Diencephalon (tissue), 1 donor: ENCODE measurements at places on chromosomes 3 and 15. TPM values are rescaled to one million over a fixed set of nuclear protein-coding genes. Genes with fewer than 3 reads are reported as not detected.

GOLGA8H gene
- total RNA-seq = 2.1 TPM

TTLL13 gene
- not detected for total RNA-seq

FES gene
- 6.0 TPM for total RNA-seq

C3orf80 gene
- 2.5 TPM for total RNA-seq

RPS17 gene
- 1,366 TPM for total RNA-seq

CCR8 gene
- not detected for total RNA-seq

GALNT15 gene
- 5.8 TPM for total RNA-seq

SOX14 gene
- total RNA-seq = 1.4 TPM

CD80 gene
- under 0.01 TPM for total RNA-seq

CDHR4 gene
- 0.23 TPM for total RNA-seq

KBTBD13 gene
- not detected for total RNA-seq

TGM5 gene
- not detected for total RNA-seq

CRYGS gene
- total RNA-seq = 2.1 TPM

ZNF80 gene
- total RNA-seq = 0.23 TPM

SLC22A13 gene
- total RNA-seq = 0.69 TPM

LDHAL6B gene
- total RNA-seq = not detected

ACOX2 gene
- total RNA-seq = 5.1 TPM

PATL2 gene
- total RNA-seq = not detected

LRRC31 gene
- not detected for total RNA-seq
